A549 (cell line): ENCODE measurements at places on chromosomes 3 and 15. TPM values are rescaled to one million over a fixed set of nuclear protein-coding genes. Genes with fewer than 3 reads are reported as not detected.

PLD1 gene
- polyA plus RNA-seq = 5.2 to 7.3 TPM (median 6.6 TPM) in 3 replicates

SCAPER gene
- 4.0 to 5.7 TPM (median 5.5 TPM) in 3 replicates for polyA plus RNA-seq

SIDT1 gene
- polyA plus RNA-seq = 0.25 to 0.43 TPM (median 0.25 TPM) in 3 replicates

MORC1 gene
- polyA plus RNA-seq = not detected in 3 replicates

C2CD4A gene
- polyA plus RNA-seq = 0.10 to 0.32 TPM (median 0.21 TPM) in 3 replicates

CCR9 gene
- polyA plus RNA-seq = not detected in 3 replicates

CHDH gene
- 2.1 to 3.3 TPM (median 2.8 TPM) in 3 replicates for polyA plus RNA-seq

CD200R1 gene
- 0.05 to 0.13 TPM (median 0.08 TPM) in 3 replicates for polyA plus RNA-seq

LRTM1 gene
- not detected in 3 replicates for polyA plus RNA-seq

KPNA4 gene
- 35.0 to 41.1 TPM (median 37.6 TPM) in 3 replicates for polyA plus RNA-seq

NOX5 gene
- polyA plus RNA-seq = 0.17 to 0.25 TPM (median 0.19 TPM) in 3 replicates

GRCh38 chr3:152213203-152213602 is 55.5 kb upstream of the MBNL1 start:
- no peak for DNase-seq

- no peak for DNase-seq
These were observed 165.6 kb downstream of the PLD1 start for GRCh38 chr3:171644681-171645080.

DNA sequence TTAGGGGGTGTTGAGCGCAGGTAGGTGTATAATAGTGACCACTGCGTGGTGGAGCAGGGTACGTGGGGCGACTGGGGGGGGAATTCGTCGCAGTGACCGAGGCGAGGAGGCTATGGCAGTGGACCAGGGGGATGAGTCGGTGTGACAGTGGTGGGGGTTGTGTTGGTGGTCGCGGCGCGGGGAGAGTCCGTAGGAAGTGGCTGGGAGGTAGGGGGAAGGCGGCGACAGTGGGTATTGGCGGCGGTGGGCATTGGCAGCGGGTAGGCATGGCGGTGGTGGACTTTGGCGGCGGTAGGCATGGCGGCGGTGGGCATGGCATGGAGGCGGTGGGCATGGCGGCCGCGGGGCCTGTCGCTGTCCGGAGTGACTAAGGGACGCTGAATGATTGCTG is 739 bp downstream of the SNRPN start:
- peak; percentile 3 for DNase-seq

DNA sequence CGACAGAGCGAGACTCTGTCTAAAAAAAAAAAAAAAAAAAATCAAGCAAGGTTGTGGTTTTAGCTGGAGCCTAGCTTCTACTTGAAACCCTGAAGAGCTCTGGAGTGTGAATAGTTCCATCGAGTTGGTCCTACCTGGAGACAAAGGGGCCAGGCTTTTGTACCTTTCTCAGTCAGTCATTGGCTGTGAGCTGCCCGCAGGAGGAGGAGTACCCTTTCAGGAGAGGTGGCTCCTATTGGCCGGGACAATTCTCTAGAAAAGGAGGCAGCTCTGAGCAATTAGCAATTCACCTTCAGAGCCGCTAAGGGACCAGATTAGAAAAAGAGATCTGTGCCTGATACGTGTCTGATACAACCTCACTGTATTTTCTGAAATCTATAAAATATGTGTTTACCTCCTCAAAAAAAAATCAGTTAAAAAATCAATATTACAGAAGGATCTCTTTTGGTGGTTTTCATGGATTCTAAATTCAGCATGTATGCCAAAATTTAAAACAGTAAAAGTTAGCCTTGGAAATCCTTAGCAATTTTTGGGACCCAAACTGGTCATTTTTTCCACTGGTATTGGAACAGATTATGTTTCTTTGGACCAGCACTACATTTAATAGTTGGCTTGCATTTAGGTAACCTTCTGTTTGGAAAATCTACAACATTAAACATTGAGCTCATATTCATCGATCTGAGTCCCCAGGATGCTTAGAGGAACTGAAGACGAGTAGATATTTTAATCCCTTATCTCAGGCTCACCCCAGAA is 29.7 kb upstream of the PDCD6IP start:
- DNase-seq = no peak

GRCh38 chr15:73923488-73924164 is 2.6 kb upstream of the LOXL1 start:
- no peak for DNase-seq

GRCh38 chr3:102390171-102390864 is 44.5 kb upstream of the ZPLD1 start:
- no peak for DNase-seq

GRCh38 chr3:18531662-18532061 is 106.5 kb upstream of the SATB1 start:
- no peak for DNase-seq

DNA sequence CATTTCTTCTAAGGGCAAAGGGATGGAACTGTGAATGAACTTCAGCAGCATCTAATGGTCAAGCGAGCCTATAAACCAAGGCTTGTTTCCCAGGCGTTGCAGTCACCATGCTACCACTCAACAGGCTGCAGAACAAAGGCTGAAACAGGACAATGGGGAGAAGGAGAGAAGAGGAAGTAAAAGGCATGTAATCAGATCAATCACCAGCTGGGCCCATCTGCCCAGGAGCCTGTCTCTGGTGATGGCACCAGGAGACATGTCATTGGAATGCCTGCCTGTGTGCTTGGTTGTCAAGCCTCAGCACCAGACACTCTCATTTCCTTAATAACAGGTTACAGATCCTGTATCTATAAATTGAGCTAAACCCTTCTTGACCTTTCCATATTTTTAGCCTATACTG is 81.7 kb upstream of the UMPS start:
- no peak for DNase-seq

DNA sequence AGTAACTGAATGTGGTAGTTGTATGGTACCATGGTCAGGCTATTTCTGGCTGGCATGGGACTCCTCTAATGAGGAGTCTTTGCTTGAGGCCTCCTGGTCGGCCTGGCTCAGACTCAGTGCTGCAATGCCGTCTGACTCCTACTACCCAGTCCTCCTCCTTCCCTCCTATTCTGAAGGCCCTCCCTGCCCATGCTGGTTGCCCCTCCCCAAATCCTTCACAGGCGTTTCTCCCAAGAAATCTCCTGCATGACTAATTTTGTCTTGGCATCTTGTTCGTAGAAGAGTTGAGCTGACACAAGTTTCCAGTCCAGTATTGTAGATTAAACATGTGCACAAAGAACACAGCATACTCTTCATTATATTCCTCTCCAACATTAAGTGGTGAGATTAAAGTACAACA is 115.5 kb downstream of the NFKBIZ start:
- no peak for DNase-seq

DNA sequence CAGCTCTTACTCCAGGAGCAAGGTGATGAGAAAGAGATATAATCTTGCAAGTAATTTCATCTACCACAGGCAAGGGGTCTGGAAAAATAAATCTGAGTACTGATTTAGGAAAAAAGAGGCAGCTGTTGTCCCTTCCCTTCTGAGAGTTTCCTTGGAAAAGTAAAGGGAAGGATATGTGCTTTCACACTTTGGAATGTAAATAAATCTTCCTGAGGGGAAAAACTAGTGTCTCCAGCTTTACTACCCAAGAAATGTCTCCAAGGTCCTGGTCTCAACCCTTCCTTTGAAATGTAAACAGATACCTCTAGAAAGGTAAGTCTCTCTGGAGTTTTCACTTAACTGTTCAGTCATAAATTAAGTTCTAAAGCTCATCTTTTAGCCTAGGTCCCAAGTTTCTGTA is 102.6 kb downstream of the DPH6 start:
- no peak for DNase-seq

DNA sequence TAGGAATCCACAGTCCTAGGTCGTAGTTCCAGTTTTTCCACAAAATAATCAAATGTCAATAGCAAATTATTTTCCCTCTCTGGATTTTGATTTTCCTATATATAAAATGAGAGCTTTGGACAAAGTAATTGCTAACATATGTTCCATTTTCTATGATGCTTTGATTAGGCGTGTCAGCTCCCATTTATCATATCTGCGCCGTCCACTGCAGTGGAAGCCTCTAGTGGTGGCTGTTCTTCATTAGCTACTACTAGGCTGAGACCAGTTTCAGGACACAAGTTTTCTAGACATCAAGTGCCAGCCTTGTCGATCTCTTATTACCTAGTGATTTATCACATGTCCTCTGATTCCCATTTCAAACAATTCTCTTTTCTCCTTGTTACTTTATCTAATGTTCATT is 271.5 kb downstream of the TUSC7 start:
- no peak for DNase-seq

DNA sequence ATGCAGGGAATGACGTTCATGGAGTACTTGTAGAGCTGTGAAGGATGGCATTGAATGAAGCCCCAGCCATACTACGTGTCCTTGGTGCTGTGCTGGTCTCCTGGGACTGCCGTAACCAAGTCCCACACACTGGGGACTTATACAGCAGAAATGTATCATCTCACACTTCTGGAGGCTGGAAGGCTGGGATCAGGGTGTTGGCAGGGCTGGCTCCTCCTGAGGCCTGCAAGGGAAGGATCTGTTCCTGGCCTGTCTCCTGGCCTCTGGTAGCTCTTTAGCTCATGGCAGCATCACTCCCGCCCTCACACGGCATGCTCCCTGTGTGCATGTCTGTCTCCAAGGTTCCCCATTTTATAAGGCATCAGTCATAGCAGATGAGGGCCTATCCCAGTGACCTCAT is 29.5 kb upstream of the GABRG3 start:
- no peak for DNase-seq

- no peak for DNase-seq
These were observed 115.8 kb upstream of the FLNB start for GRCh38 chr3:57892423-57892822.

DNA sequence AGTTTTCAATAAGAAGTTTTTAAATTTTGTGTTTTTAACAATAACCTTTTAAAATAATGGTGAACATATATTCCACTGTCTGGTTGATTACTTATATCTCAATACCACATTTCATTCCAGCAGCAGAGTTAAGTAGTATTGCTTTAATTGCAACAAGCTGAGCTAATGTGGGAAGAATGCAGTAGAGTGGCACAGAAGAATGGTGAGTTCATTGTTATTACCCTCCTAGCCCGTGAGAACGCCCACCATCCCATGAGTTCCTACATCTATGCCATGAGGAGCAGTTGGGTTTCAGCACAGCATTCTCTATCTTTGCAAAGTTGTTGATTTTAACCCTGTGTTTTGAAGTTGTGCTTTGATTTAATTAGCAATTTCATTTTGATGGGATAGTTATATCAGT is 17.8 kb upstream of the NR2E3 start:
- DNase-seq = no peak

- DNase-seq = no peak
These were observed 198.0 kb downstream of the TJP1 start for GRCh38 chr15:29624271-29624670.

GRCh38 chr3:159843840-159844730 is 144.6 kb upstream of the IL12A start:
- no peak for DNase-seq

DNA sequence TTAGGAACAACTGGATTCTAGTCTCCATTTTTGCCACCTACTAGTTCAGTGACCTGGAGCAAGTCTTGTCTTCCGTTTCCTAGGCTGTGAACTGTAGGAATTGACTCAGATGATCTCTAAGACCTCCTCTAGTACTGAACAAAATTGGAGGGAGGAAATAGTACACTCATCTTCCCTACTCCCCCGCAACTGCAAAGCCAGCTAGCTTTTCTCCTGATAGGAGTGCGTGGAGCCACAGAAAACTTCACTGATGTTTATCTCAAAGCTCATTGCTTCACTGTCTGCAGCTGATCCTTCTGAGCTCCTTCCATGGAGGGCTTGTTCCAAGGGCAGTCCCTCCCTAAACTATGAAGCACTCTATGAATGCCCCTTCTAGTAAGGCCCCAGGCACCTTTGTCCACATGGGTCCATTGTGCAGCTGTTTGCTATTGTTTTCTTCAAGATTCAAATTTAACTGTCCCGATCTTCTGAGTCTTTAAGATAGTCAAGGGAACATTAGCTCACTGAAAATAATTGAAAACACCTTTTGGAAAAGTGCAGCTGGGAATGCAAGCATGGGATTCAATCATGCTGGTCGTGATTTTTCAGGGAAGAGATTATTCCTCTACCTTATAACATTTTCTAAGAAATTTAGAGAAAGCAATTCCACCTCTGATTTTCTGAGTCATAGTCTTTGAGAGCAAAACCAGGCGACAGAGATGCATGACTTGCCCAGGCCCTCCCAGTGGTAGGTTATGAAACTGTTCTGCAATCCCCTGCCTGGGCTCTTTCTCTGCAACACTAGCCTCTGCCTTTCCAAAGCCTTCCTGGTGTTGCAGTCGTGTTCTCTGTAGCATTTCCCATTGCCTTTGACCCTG is 24.3 kb downstream of the FILIP1L start:
- DNase-seq = peak; percentile 40

- DNase-seq = no peak
These were observed 40.6 kb downstream of the FOXB1 start for GRCh38 chr15:60044636-60045270.

GRCh38 chr3:3556078-3556477 is 243.2 kb upstream of the LRRN1 start:
- DNase-seq = no peak

- DNase-seq = no peak
These were observed 239.3 kb downstream of the IL5RA start for GRCh38 chr3:2870724-2871333.

DNA sequence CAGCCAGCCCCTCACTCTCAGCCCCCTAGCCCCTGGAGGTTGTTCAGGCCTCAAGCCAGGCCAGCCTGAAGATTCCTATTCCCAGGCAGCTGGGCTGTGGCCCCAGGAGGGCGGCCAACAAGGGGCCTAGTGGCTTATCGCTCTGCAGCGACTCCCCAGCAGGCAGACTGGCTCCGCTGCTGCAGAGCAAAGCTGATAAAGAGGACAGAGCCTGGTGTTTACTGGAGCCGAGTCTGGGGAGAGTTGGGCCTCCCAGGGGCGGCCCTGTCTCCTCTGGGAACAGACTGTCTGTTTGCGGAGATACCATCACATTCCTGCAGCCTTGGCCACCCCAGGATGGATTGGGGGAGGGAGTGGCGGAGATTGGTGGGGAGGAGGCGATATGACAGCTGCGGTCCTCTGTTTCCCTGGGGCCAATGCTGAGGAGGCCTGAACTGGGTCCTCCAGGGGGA is 22.4 kb upstream of the SMAD6 start:
- DNase-seq = no peak
